NCI-H1930 (cell line): ENCODE measurements at places on chromosomes 2 and 18.

GRCh38 chr2:64888591-64889309 lies 100.4 kb upstream of the SLC1A4 start:
- no peak for DNase-seq

DNA sequence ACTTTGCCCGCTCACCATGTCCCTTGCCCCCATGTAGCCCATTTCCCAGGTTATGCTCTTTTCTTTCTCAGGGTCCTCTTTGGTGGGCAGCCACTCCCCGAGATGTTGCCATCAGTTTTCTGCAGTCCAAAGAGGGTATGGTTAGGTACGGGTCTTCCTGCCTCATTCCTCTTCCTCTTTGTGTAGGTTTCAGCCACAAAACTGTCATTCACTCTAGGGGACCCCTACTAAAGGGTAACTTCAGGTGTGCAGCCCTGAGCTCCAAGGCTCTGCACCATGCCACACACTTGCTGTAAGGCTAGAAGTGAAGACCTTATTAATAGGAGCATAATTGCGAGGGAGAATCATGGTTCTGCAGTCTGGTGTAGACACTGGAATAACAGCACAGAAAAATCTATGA lies 99.8 kb upstream of the ZNF397 start:
- DNase-seq: no peak

DNA sequence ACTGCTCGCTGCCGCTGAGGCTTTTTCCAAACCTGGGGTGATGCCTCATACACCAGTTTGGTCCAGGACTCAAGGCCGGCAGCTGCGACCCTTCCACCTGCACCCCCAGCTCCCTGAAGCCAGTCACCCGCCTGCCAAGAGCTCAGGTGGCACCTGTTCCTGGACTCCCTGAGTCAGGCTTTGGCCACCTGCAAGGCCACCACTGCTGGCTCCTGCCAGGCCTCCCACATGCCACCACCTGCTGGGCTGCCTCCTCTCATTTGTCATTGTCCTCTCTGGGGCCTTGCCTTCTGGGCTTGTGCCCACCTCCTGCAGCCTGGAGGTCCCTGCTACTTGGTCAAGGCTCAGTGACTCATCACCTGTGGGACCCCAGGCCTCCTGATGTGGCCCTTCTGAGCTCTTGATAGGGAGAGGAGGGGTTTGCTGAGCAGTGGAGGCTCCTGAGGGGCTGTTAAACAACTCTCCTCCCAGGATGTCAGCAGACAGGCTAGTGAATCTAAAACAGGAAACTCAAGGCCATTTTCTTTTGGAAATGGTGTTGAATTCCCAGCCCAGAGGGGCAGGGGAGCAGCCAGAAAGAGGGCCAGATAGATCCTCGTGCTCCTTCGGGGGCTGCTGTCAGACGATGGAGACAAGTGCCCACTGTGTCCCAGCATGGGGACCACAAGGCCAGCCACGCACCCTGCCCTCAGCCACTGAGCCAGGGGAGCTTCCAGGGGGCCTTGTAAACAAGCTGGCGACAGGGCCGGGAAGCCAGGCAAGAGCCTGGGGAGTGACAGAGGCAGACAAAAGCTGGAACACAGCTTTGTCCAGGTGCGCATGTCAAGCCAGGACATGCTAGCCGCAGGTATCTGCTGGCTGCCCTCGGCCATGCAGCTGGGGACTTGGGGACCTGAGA lies 416.8 kb downstream of the LRATD1 start:
- DNase-seq: no peak

- DNase-seq: no peak
These were observed 117.9 kb downstream of the PTRHD1 start for GRCh38 chr2:24675338-24675737.

DNA sequence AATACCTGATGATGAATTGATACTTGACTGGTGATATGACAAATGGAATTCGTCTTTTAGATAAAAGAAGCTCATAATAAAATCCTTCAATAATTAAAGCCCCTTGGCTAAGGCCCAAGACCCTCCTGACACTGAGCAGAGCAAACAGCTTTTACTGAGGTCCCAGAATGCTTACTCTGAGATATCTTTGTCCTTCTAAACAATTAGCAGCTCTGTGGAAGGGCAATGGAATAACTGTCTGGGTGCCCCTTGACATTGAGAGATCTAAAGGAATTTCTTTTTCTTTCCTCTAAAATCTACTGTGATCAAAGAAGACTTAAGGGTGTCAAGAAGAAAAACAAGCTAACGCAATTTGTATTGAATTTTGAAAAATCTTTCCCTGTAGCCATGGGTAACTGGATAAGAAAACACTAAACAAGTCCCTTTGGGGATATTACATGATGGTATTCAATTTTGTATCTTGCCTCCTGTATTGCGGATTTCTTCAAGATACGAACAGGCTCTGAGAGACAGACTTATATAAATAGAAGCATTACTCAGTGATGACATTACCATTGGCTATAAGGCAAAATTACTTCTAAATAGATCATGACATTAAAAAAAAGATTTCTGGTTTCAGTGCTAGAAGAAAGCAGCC lies 128.8 kb downstream of the MREG start:
- no peak for DNase-seq

DNA sequence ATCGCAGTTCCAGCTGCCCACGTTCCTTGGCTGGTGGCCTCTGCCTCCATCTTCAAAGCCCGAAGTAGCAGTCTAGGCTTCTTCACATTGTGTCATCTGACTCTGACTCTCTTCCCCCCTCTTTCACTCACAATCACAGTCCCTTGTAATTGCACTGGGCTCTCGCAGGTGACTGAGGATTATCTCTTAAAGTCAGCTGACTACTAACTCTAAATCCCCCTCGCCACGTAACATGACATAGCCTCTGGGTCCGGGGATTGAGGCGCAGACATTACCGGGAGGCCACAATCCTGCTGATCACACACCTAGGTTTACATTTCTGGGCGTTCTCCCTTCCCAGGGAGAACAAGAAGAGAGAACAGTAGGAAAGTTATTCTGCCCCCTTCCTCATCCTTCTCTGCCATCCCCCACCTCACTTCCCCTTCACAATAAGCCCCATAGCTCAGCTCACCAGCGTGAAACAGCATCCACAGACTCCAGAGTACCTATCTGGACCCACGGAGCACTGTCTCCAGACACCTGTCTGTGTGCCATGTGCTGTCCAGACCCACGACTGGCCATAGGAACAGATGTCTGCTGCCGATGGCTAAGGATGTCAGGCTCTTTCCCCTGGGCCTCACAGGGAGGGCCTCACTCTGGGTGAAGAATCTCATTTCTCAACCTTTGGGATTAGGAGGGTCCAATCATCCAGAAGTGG lies 64.3 kb upstream of the FZD7 start:
- DNase-seq: no peak

DNA sequence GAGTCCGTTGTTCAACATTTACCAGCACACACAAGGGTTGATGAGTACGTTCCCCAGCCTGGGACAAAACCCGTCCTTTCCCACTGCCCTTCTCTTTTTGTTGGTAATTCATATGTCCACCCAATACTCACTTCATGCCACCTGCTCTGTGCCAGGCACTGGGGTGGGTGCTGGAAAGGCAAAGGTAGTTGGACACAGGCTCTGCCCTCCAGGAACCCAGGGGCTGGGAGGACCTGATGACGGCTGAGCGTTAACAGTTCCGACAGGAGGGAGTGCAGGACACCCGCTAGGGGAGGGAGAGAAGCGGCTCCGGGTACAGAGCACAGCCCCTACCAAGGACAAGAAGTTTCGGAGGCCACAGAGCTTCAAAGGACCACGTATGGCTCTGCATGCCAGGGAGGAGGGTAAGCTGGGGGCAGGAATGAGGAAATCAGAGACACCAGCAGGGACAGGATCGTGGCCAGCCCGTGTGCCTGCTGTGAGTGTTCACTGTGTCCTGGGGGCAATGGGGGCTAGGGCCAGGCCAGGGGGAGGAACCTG lies 134.1 kb upstream of the GPC1 start:
- DNase-seq: no peak

- no peak for DNase-seq
These were observed 234.5 kb downstream of the LDLRAD4 start for GRCh38 chr18:13452871-13453680.

DNA sequence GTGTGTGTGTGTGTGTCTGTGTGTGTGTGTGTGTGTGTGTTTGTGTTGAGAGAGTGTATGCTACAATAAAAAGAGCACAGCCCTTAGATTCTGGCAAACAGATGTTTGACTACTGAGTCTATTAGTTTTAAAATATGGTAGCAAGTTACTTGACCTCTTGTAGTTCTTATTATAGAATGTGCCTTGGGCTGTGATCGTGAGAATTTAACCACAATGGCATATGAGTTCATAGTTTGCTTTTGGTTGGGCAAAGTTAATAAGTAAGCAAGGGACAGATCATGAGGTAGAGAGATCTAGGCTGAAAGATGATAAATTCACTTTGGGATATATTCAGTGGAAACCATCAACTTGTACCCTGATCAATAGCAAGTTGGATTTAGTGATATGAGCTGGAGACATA lies 334.3 kb upstream of the VWC2L start:
- no peak for DNase-seq

GRCh38 chr2:28650266-28650584 lies 101.4 kb upstream of the PPP1CB start:
- DNase-seq: no peak

- no peak for DNase-seq
These were observed 18.5 kb downstream of the DHRS9 start for GRCh38 chr2:169087757-169088379.

DNA sequence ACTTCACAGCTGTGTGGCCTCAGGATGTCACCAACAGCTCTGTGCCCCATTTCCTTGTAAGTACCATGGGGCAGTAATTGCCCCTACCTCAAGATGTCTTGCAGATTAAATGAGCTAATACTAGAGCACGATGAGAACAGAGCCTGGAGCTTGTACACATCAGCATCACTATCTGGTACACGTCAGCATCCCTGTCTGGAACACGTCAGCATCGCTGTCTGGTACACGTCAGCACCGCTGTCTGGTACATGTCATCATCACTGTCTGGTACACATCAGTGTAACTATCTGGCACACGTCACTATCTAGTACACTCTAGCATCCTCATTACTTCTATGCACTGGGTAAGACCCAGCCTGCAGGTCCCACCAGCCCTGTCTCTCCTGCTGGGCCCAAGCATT lies 37.2 kb downstream of the AQP12A start:
- no peak for DNase-seq

DNA sequence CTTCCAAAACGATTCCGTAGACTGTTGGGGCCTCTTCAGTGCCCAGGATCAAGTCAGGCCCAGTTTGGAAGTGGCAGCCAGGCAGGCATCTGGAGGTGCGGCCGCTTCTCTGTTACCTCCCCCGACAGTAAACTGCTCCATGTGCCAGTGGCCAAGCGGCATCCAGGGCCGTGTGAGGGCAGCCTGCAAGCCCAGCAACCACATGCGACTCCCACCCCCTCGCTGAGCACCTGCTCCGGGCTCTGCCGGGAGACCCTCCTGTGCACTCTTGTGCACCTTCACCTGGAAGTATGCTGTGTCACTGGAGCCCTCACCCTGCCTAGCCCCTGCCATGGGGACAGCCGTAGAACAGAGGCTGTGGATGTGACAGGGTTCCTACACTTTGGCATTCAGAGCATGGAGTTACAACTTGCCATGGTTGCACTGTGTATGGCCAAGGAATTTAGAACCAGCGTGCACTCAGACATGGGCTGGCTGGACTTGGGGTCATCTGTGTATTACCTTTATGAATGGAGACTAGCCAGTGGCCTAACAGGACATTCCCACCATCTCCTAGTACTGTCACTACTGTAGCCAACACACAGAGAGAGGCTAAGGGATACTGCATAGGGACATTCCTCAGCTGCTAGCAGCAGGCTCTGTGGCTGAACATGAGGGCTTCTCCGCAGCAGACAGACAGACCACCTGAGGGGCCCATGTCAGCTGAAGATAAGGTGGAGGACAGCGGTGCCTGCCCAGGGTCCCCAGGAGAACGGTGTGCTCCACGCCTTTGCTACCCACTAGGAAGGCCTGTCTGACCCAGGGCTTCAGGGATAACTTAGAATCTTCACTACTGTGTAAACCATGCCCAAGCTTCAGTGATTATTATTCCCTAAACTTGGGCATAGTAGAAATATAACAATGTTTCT lies 25.0 kb upstream of the FAHD2A start:
- DNase-seq: no peak

DNA sequence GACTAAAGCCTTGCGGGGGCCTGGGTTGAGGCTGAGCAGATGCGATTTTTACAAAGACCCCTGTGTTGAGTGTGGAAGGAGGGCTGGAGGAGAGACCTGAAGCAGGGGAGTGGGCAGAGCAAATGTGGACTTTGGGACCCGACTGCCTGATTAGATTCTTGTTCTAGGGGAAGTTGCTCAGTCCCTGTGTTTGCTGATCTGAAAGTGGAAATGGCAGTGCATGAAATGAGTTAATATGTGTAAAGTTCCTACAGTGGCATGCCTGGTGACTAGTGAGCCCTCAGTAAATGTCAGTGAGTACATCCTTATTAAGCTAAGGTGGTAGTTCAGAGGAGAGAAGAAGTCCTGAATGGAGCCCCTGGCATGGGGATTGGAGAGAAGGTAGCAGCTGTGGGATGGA lies 52.3 kb downstream of the ARMC9 start:
- no peak for DNase-seq

- DNase-seq: no peak
These were observed 82.4 kb downstream of the TTC32 start for GRCh38 chr2:19819097-19820065.

DNA sequence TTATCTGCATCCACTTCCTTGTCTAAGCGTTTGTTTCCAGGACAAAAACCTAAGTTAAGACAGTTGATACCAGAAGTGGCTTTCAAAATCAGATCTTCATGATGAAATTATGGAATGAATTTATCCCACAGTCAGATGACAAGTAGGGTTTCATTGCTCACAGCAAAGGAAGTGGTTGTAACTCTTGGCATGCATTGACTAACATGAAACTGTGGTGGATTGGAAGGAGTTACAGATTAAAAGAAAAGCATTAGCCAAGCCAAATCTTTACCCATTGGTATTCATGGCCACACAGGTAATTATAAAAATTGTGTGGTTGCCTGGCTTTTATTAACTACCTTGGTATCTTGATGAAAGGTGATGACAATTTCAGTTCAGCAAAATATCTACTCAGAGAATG lies 438.0 kb upstream of the NXPH2 start:
- DNase-seq: no peak

DNA sequence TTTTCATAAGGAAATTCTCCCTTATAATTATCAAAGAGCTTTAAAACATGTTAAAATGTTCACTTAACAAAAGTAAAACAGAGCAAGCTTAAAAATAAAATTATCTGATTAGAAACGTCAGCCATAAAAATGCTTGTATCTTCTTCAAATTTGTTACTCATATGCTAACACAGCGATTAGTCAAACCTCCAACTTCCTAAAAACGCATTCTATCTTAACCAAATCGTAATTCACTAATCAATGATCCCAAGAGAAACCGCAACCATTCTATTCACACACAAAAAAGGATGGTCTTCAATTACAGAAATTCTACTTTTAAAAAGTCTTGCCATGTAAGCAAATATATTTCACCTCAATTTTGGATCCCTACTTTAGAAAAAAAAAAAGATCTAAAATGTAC lies 1.9 kb downstream of the STK17B start:
- no peak for DNase-seq

GRCh38 chr2:48194641-48195040 lies 288.3 kb upstream of the FBXO11 start:
- no peak for DNase-seq

DNA sequence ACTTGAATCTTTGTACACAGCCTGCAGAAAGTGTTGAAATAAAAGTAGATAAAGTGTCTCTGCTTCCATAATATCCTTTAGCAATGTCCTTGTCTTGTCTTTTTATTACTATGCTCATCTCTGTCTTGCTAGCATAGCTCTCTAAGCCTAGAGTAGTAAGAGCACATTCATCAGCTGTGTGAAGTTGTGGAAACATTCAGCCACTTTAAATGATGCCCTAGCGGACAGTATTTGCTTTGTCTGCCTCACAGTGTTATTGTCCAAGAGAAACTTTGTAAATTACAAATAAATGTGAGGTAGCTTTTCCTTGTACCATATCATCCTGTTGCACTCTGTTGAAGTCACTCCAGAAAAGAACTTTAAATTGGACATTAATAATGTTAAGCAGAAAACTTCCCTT lies 60.3 kb upstream of the TTC21B start:
- no peak for DNase-seq
